ENCODE measurements at places on chromosomes 2 and 18.
A peak's percentile ranks its signal among the peaks of the same experiment; 100 is the strongest.

DNA sequence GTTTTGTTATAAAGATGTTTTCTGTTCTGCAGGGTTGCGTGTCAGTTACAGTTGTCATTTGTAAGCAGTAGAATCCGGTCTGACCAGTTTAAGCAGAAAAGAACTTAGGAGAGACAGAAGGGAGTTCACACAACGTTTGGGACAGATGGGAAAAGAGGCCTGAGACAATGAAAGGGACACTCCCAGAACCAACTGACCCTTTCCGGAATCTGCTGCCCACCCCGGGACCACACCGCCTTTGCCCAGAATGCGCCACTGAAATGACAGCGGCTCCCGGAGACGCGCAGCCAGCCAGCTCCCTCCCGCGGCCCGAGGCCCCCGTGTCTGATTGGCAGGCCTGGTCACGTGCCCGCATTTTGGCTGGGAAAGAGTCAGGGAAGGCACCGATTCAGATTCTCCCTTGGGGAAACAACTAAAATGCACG, 244.6 kb downstream of the BCL2 start:
- DNase-seq: peak; percentile 76

DNA sequence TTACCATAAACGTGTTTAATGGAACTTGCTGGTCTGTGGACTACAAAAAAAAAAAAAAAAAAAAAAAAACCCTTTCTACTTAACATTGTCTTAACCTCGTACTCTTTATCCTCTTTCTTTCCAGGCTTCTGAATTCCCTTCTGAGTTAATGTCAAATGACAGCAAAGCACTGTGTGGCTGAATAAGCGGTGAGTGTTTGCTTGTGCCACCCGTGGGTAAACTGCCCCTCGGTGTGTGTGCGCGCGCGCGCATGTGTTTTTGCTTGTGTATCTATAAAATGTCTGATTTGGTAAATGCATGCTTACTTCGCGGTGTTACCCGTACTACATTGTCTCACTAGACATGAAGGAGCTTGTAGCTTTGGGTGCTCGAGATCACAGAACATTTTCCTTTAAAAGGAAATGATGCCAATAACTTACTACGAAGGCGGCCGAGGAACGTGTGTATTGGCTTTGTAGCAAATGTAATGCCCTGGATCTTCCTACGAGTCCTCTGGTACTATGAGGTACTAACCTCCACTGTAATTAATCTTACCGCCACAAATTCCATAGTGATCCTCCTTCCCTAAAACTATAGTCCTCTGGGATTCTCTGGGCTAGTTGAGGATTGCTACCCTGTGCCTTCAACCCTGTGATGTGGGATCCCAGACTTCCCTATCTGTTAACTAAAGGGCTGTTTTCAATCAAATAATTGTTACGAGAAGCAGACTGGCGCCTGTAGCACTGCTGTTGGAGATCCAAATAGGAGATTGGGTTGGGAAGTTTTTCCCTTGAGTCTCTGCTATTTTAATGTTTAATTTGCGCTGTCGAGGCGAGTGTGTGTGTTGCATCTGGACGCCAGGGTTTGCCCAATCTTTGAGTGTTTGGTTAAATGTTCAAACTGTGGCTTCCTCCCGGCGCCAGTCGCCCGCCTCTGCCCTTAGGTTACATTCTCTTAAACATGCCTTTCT, 1.1 kb downstream of the ID2 start:
- no peak for DNase-seq

GRCh38 chr2:88658881-88659537, 31.7 kb upstream of the EIF2AK3 start:
- no peak for DNase-seq

DNA sequence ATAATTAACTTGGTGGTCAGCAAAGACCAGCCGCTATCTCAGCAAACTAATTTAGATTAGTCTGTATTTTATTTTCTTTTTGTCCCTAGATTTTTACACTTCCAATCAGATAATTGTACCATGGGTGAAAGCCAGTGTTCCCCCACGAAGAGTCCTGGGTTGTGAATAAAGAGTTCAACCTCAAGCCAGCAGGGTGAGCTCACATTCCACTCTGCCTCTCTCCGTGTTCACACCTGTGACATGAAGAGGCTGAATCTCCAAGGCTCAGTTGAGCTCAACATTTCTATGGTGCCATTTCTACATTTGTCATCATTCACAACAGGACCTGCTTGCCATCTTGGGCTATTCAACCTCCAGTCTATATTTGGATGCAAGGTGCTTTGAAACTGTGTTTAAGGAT, 771.5 kb downstream of the GALR1 start:
- DNase-seq: no peak

GRCh38 chr2:151860613-151861146, 32.5 kb upstream of the ARL5A start:
- no peak for DNase-seq

DNA sequence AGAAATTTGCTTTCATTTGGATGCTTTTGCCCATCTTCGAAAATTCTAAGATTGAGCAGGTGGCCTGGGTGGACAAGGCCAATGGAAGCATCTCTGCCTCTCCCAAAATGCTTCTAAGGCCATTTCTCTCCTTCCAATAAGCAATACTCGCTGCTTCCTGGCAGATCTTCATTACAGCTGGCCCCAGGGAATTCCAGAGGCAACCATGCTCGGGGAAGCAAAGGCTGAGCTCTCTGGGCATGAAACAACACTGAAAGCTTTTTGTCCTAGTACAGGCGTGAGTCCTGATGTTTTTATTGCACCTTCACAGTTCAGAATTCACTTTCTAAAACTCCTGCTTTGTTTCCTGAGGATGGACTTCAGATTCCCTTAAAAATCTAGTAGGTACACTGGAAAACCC, 11.8 kb upstream of the NEDD4L start:
- no peak for DNase-seq

- no peak for DNase-seq
Observed at GRCh38 chr2:69917852-69918251, 2.9 kb downstream of the MXD1 start.

GRCh38 chr2:191128172-191128910, 22.5 kb downstream of the STAT4 start:
- no peak for DNase-seq

DNA sequence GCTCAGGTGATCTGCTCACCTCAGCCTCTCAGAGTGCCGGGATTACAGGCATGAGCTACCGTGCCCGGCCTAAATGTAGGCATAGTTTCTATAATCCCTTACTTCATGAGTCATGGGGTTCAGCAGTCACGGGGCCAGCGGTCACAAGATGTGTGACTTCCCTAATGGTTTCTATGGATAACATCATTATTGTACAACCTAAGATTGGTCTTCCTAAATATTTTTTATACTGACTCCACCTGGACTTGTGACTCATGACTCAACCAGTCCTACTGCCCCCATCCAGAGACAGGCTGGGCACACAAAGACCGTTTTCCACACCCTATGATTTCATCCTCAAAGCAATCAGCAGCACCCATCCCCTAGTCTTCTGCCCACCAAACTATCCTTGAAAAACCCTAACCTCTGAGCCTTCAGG, 15.9 kb downstream of the FAM210A start:
- no peak for DNase-seq

- DNase-seq: peak; percentile 55
Observed at GRCh38 chr2:70946832-70947442, 11.2 kb downstream of the ATP6V1B1 start.

- no peak for DNase-seq
Observed at GRCh38 chr2:47211497-47212011, 56.4 kb upstream of the STPG4 start.

GRCh38 chr2:133496501-133497269, 71.6 kb downstream of the NCKAP5 start:
- no peak for DNase-seq
